ENCODE measurements at places on chromosomes 11 and 22. TPM values are rescaled to one million over a fixed set of nuclear protein-coding genes. Genes with fewer than 3 reads are reported as not detected.

Gene DGCR6
- total RNA-seq = 0.71 TPM

Gene SELENOH
- 73.8 TPM for total RNA-seq

Gene MS4A6A
- not detected for total RNA-seq

Gene DRD4
- not detected for total RNA-seq

Gene APOL3
- total RNA-seq = 14.0 TPM

Gene GLYAT
- total RNA-seq = not detected

Gene NXPE2
- total RNA-seq = 0.14 TPM

Gene TESMIN
- not detected for total RNA-seq
